Caco-2 (cell line): ENCODE measurements at places on chromosomes 13 and 19. TPM values are rescaled to one million over a fixed set of nuclear protein-coding genes. Genes with fewer than 3 reads are reported as not detected.

- H3K4me3 ChIP-seq: no peak overlapping the region
- no peaks in the 10 kb centered on the region for H3K27me3 ChIP-seq
- DNase-seq: no peak
- peaks cover 4% of the 10 kb centered on the region for H3K4me1 ChIP-seq
Measured at GRCh38 chr19:34353546-34353945, 11.4 kb upstream of the GPI start.

Gene LGALS7
- total RNA-seq: not detected in 2 replicates

DNA sequence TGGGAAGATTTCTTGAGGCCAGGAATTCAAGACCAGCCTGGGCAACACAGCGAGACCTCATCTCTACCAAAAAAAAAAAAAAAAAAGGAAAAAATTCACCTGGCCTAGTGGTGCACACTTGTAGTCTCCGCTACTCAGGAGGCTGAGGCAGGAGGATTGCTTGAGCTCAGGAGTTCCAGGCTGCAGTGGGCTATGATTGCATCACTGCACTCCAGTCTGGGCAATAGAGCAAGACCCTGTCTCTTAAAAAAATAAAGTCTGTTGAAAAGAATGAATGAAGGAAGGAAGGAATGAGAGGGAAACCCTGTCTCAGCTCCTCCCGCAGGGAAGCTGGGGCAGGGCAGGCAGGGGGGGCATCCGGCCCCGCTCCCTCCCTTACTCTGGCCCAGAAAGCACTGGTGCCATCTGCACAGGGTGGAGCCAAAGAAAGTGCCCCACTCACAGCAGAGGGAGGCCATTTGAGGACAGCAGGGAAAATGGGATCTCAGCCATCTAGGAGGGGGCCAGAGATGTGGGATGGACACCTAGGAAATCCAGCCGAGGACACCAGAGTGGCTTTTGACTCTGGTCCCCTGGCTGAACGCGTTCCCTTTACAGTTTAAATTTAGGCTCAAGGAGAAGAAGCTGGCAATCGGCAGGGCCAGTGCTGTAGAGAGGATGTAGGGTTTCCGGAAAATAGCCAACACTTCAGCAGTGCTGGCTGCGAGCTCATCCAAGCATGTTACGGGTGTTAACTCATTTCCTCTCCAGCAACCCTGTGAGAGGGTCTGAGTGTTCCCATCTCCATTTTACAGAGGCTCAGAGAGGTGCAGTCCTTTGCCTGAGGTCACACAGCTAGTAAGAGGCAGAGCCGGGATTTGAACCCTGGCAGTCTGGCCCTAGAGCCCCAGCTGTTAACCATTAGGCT is 3.6 kb upstream of the HPN start:
- no peak overlapping the region for H3K27ac ChIP-seq
- H3K4me1 ChIP-seq: peaks cover 23% of the 10 kb centered on the region
- no peak for DNase-seq
- H3K27me3 ChIP-seq: no peaks in the 10 kb centered on the region

DNA sequence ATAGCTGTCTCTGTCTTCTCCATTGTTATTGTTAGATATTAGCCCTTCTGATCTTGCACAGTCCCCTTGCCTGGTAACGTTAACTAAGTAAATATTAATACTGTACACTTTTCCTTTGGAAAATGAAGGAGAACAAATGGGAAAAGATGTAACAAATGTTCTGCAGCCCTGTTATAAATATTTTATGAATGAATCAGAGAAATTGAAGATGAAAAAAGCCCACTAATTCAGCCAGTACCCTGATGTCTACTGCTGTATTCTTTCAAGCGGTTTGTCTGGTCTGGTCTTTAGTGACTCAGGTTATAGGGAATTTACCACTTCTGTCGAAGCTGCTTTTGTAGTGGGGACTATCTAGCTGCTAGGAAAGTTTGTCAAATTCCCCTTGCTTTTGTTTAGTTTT is 121.0 kb downstream of the COG6 start:
- no peaks in the 10 kb centered on the region for H3K36me3 ChIP-seq
- DNase-seq: no peak
- no peak overlapping the region for H3K27ac ChIP-seq
- no peaks in the 10 kb centered on the region for H3K4me1 ChIP-seq
- H3K4me3 ChIP-seq: no peak overlapping the region

GRCh38 chr19:17996826-17997316 is 11.1 kb upstream of the ARRDC2 start:
- H3K4me3 ChIP-seq: no peak overlapping the region
- peak; percentile 91 for DNase-seq
- peaks cover 1% of the 10 kb centered on the region; the same call in 1 of the 2 replicates for H3K4me1 ChIP-seq
- H3K27me3 ChIP-seq: no peaks in the 10 kb centered on the region
- H3K27ac ChIP-seq: no peak overlapping the region
- H3K36me3 ChIP-seq: no peaks in the 10 kb centered on the region

DNA sequence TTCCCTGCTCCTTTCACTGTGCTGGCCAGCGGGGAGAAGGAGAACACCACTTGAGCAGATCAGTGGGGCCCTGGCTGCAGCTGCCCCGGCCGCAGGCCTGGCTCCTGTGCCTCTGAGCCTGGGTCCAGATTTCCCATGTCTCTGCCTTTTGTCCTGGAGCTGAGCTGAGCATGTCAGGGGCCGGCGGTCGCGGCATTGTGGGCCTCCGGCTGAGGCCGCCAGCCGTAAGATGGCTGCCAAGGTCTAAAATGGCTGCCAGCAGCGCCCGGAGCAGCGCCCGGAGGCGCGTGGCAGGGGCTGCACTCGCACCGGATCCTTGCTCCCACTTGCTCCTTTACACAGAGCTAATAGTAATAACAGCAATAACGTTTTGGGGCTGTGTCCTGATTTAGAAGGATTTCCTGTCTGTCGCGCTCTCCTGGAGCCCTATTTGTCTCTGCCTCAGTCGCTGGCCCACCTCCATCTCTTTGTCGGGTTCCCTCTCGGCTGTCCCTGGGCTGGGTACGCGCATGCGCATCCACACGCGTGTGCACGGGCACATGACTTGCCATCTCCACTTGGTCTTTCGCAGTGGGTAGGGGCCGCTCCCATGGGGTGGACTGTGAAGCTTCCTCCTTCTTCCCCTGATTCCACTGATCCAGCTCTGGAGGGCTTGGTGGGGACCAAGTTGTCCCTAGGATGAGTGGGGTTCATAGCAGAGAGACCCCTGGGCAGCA is 32.1 kb downstream of the LYL1 start:
- H3K27me3 ChIP-seq: no peaks in the 10 kb centered on the region
- no peak overlapping the region for H3K4me3 ChIP-seq
- peaks cover 16% of the 10 kb centered on the region for H3K4me1 ChIP-seq
- no peak overlapping the region for H3K27ac ChIP-seq

- peaks cover 12% of the 10 kb centered on the region for H3K4me1 ChIP-seq
- peaks cover 13% of the 10 kb centered on the region for H3K36me3 ChIP-seq
- no peak overlapping the region for H3K4me3 ChIP-seq
- no peak overlapping the region for H3K27ac ChIP-seq
- H3K27me3 ChIP-seq: no peaks in the 10 kb centered on the region
Measured at GRCh38 chr19:35011091-35011689, 11.1 kb downstream of the GRAMD1A start.

DNA sequence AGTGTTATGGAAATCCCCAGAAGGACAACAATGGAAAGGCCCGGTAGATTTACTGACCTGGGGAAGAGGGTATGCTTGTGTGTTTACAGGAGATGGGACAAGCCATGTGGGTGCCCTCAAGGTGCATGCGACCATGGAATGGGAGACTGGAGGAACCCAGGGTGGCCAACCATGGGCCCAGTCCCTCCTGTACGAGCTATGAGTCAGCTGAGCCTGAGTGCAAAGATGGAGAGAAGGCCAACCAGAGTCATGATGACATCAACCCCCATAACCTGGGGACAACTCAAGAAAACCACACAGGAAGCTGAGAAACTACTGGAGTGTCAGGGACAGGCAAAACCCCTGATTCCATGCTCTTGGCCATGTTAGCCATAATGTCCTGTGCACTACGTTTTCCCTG is 7.8 kb downstream of the ZNF350 start:
- no peaks in the 10 kb centered on the region for H3K36me3 ChIP-seq
- no peak overlapping the region for H3K4me3 ChIP-seq
- no peaks in the 10 kb centered on the region for H3K27me3 ChIP-seq
- no peak overlapping the region for H3K27ac ChIP-seq
- DNase-seq: no peak

- H3K27ac ChIP-seq: no peak overlapping the region
- H3K27me3 ChIP-seq: no peaks in the 10 kb centered on the region
- no peaks in the 10 kb centered on the region for H3K4me1 ChIP-seq
- no peak overlapping the region for H3K4me3 ChIP-seq
Measured at GRCh38 chr19:31560086-31561060, 211.1 kb upstream of the TSHZ3 start.

Gene STX10
- total RNA-seq: 19.3 and 26.4 TPM in 2 replicates

DNA sequence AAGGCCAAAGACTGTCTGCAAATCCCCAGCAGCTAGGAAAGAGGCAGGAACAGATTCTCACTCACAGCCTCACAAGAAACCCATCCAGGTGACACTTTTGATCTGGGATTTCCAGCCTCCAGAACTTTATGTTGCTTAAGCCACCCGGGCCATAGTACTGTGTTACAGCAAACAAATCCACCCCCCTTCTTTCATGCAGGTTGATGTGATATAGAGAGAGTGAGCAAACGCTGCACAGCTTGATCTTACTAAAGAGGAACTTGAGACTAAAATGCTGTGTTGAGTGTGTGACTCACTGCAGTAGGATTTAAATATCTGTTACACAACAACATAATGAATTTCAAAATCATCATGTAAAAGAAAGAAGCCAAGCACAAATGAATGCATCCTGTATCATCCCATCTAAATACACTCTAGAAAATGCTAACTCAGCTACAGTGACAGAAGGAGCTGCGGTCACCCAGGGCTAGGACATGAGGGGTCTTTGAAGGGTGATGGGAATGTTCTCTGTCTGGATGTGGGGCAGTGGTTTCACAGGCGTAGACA is 32.2 kb downstream of the RCBTB2 start:
- H3K27me3 ChIP-seq: no peaks in the 10 kb centered on the region
- H3K4me3 ChIP-seq: no peak overlapping the region
- no peaks in the 10 kb centered on the region for H3K36me3 ChIP-seq
- H3K4me1 ChIP-seq: no peaks in the 10 kb centered on the region
- no peak overlapping the region for H3K27ac ChIP-seq

Gene PNMA8B
- 0.11 TPM in 1 of 2 replicates, not detected in the other for total RNA-seq

GRCh38 chr19:52296400-52296772 is 583 bp upstream of the ZNF480 start:
- H3K27me3 ChIP-seq: no peaks in the 10 kb centered on the region
- DNase-seq: no peak
- H3K4me1 ChIP-seq: no peaks in the 10 kb centered on the region
- H3K36me3 ChIP-seq: peaks cover 3% of the 10 kb centered on the region; the same call in 1 of the 2 replicates
- no peak overlapping the region for H3K27ac ChIP-seq

DNA sequence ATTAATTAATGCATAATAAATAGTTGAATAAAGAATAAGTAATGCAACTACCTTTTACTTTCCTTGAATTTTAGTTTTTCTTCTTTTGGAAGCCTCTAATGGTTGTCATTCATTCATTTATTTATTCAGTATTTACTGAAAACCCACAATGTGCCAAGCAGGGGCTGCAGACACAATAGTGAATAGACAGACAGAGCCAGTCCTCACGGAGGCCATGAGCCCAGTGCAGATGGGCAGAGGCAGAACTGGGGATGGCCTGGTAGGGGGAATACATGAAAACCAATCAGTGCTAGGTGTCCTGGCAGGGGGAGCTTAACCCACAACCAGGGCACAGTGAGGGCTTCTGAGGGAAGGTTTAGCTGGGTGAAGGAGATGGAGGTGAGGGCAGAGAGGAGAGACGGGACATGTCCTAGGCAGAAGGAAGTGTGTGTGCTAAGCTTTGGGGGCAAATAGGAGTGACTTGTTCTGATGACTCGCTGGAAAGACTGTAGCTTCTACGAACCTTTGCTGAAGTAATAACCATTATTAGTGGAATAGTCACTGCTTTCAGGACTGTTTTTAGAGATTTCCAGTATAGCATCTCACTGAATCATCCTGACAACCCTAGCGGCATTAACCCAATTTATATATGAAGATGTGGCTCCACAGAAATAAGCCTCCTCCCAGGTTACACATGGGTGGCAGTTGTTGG is 55.9 kb downstream of the ERCC5 start:
- H3K36me3 ChIP-seq: no peaks in the 10 kb centered on the region
- H3K4me3 ChIP-seq: no peak overlapping the region

Gene LHB
- total RNA-seq: 0.68 TPM in 1 of 2 replicates, not detected in the other

Gene FGF22
- 0.68 TPM in 1 of 2 replicates, not detected in the other for total RNA-seq

DNA sequence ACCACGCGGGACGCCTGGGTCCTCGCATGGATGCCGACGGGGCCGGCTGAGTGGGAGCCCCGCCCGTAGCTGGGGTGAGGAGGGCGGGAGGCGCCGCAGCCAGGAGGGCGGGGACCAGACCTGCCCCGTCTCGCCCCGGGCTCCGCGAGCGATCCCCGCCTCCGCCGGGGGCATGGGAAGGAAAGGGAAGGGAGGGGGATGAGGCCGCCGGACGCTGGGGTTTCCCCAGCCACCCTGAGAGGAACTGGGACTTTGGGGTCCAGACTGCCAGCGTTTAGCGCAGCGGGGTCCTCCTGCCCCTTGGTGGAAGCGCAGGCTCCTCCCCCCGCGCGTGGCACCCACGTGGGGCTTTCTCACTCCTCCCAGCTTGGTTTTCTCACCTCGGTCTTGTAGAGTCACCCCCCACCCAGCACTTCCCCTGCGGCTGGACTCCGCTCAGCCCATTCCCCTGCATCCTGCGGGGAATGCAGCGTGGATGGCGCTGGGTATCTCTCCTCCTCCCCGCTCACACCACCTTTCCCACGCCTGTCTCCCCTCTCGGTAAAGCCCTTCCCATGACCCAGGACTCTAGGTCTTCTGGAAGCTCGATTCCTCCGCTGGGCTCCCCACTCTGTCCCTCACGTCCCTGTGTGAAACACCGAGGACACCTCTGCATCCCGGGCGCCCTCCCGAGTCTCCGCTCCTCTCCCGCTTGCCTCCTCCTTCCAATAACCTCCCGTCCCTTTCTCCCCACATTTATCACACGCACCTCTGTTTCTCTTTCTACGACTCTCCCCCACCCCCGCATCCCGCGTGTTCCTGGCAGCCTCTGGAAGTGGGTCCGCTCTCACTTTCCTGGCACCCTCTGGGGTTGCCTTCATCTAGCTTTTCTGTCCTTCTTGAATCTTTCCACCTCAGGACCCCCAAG is 2.1 kb downstream of the TGFB1 start:
- H3K4me3 ChIP-seq: peak overlapping the region; percentile 73
- no peaks in the 10 kb centered on the region; the same call in 1 of the 2 replicates for H3K27me3 ChIP-seq
- H3K36me3 ChIP-seq: no peaks in the 10 kb centered on the region
- peaks cover 4% of the 10 kb centered on the region; the same call in 1 of the 2 replicates for H3K4me1 ChIP-seq
- H3K27ac ChIP-seq: peak overlapping the region; percentile 21

Gene ZNF813
- total RNA-seq: 7.4 and 7.9 TPM in 2 replicates

Gene HOMER3
- 18.0 and 19.0 TPM in 2 replicates for total RNA-seq

DNA sequence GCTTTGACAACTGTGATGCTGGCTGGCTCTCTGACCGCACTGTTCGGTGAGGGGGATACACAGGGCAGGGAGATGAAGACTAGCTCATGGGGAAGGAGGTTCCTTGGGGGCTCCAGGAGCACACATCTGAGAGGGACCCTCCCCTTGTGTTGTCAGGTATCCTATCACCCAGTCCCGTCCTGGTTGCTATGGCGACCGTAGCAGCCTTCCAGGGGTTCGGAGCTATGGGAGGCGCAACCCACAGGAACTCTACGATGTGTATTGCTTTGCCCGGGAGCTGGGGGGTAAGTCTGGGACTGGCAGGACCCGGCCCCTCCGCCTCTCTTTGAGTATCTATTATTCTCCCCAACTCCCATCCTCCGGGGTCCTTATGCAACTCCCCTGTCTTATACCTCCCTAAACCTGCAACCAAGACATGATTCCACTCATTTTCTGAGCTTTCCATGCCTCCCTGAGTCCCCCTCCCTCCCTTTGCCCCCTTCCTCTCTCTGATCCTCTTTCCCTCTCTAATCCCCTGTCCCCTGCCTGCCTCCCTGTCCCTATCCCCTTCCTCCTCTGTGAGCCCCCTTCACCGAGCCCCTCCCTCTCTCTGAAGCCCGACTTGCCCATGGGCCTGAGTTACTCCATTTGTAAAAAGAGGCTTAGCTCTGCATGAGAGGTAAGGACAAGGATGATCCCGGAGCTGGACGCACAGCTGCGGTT is 12.5 kb downstream of the NCAN start:
- no peak for DNase-seq
- peak overlapping the region; percentile 40 for H3K4me3 ChIP-seq
- H3K36me3 ChIP-seq: no peaks in the 10 kb centered on the region
- H3K4me1 ChIP-seq: no peaks in the 10 kb centered on the region
- H3K27ac ChIP-seq: no peak overlapping the region
